Stimulated activated CD4-positive, alpha-beta T cell treated with anti-CD3 and anti-CD28 coated beads, Interleukin-15, amount 100 ng/mL, for 48 hours (primary cell): ENCODE measurements at places on chromosomes 11 and 22.

- no peak for DNase-seq
Observed at GRCh38 chr22:42692239-42693054, 28.2 kb downstream of the A4GALT start.

DNA sequence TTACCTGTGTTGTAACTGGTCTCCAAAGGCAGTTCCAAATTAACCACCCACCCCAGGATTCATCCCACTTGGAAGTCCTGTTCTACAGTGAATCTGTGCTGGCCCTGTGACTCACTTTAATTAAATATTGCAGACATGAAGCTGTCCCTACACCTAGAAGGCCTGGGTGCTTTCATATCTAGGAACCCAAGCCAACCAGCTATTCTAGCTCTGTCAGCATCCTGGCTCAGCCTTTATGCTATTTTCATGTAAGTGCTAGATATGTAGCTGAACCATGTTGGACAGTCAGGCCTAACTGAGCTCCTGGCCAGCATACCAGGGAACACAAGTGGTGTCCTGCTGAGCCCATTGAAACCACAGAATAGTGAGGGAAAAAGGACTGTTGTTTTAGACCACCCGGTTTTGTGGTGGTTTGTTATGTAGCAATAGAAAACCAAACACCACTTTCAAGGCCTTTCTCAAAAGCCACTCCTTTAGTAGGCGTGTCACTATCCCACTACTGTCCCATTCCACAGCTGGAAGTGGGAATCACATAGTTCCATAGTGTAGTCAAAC is 30.3 kb downstream of the CNTF start:
- no peak for DNase-seq

DNA sequence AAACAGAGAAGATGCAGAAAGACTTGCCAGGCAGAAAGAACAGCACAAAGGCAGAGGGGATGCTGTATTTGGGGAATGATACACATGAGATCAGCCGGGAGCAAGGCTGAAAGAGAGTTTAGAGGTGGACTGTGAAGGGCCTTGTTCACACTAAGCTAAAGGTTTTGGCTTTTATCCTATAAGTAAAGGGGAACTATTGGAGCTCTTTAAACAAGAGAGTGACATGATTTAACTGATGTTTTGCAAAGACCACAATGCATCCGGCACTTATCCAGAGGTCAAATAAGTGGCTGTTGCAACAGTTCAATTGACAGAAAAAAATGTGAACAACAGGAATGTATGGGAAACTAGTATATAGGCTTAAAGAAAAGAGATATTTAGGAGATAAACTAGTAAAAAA is 64.7 kb upstream of the RRAS2 start:
- no peak for DNase-seq

DNA sequence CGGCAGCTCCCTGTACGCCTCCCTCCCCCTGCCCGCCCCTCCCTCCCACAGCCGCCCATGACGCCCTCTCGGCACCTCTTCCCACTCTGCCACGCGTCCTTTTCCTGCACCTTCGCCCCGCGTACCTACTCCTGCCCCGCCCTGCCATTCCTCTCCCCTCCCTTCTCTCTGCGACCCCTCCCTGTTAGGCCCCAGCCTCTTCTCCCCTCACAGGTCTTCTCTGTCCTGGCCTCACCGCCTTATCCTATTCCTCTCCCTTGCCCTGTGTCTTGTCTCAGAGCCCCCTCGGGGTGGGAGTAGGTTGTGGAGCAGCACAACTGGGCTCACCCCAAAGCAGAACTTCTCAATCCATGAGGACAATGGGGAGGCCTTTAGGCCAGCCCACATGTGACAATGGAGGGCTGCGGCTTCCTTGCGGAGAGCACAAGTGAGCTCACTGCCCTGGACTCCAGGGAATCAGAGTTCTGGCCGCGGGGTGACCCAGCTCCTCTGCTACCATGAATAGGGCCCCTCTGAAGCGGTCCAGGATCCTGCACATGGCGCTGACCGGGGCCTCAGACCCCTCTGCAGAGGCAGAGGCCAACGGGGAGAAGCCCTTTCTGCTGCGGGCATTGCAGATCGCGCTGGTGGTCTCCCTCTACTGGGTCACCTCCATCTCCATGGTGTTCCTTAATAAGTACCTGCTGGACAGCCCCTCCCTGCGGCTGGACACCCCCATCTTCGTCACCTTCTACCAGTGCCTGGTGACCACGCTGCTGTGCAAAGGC is 539 bp downstream of the SLC35C1 start:
- DNase-seq = no peak

DNA sequence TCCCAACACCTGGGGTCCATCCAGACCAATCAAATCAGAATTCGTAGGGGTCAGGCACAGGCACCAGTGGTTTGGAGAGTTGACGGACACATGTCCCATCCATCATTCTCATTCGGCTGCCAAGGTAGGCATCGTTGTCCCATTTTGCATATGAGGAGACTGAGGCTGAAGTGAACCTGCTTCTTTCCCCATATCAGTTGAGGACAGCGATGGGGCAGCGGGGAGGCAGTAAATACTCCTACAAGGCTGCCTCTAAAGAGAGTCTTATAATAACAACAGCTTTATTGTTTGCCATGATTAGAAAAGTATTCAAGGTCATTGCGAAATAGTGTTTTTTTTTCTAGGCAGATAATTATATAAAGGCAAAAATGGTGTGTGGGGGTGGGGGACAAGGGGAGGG is 1.6 kb upstream of the BEST1 start:
- no peak for DNase-seq

- no peak for DNase-seq
Observed at GRCh38 chr22:39024519-39025308, 3.8 kb downstream of the APOBEC3D start.
